ENCODE measurements at places on chromosomes 3 and 15. TPM values are rescaled to one million over a fixed set of nuclear protein-coding genes. Genes with fewer than 3 reads are reported as not detected.

DNA sequence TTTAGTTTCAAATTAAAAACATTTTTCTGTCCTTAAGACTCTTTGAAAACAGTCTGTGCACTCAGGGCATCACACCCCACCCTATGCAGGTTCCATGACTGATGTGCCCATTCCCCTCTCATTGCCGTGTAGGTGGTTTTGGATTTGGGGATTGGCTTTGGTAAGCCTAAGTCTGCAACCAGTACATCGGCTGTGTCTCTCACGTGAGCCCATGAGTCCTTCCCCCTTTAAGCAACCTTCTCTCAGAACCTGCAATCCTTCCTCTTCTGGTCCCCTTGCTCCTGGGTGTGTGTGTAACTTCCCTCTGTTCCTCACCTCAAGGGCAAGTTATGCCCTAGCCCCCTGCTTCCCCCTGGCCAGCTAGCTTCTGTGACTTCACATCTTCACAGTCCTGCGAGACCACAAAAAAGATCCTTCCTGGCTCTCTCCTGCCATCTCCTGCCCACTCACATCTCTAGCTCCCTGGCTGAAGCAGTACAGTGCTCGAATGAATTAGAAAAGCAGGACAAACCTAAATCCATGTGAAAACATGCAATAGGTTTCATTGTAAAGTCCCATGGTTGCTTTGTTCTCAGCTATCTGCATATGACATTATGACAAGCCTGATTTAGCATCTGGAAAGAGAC lies 126.7 kb downstream of the UACA start:
- no peaks in the 10 kb centered on the region for H3K36me3 ChIP-seq
- H3K4me3 ChIP-seq, result no peak overlapping the region
- DNase-seq, result no peak
- H3K27ac ChIP-seq, result no peak overlapping the region
- H3K27me3 ChIP-seq, result peaks cover 22% of the 10 kb centered on the region

DNA sequence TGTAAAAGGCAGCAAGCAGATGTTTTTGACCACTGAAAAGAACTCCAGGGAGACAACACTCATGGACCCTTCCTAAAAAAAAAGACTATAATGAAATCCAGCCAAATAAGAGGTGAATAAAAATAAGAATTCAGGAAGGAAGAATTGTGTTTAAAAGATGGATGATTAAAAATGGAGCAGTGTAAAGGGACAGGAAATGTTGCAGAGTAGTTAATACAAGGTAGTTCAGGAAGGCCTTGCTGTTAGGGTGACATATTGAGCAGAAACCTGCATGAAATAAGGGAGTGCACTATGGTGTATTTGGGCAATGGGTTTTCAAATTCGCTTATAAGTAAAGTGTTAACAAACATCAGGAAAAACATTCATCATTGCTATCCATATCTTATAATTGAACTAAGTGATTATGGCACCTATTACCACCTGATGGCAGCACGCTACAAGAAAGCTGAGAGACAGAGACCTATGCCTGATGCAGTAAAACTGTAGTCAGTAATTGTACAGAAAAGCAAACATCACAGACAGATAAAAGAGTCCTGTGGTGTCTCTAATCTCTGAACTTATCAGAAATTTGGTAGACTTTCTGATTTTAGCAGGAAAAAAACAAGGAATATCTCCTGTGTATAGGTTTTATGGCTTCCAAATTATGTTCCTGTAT lies 5.8 kb upstream of the DBR1 start:
- no peak overlapping the region for H3K27ac ChIP-seq
- no peak overlapping the region for H3K4me3 ChIP-seq
- H3K36me3 ChIP-seq, result no peaks in the 10 kb centered on the region

GRCh38 chr3:179172546-179172945 lies 24.4 kb downstream of the PIK3CA start:
- H3K27ac ChIP-seq, result no peak overlapping the region
- H3K36me3 ChIP-seq, result peaks cover 3% of the 10 kb centered on the region
- peaks cover 43% of the 10 kb centered on the region for H3K4me1 ChIP-seq
- DNase-seq, result no peak
- H3K4me3 ChIP-seq, result no peak overlapping the region

GRCh38 chr3:3625544-3626271 lies 173.5 kb upstream of the LRRN1 start:
- no peaks in the 10 kb centered on the region for H3K27me3 ChIP-seq
- H3K27ac ChIP-seq, result no peak overlapping the region
- no peaks in the 10 kb centered on the region for H3K36me3 ChIP-seq
- DNase-seq, result no peak

DNA sequence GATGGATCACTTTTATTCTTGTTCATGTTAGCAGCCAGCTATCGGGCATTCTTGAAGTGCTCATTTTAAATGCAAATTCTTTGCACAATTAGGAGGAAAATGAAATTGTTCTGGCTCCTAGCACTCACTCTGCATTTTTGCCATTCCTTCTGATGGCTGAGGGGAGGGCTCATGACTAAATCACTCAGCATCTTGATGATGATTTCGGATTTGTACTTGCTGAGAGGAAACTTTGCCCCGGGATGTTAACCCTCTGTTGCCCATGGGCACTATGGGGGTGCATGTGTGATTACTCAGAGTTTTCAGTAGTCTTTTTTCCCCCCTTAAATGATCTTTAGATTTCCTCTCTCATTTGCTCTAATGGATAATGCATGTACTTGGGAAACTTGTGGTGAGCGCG lies 299.6 kb upstream of the C2CD4B start:
- peaks cover 9% of the 10 kb centered on the region for H3K27me3 ChIP-seq
- no peak for DNase-seq
- no peak overlapping the region for H3K27ac ChIP-seq
- H3K36me3 ChIP-seq, result no peaks in the 10 kb centered on the region

DNA sequence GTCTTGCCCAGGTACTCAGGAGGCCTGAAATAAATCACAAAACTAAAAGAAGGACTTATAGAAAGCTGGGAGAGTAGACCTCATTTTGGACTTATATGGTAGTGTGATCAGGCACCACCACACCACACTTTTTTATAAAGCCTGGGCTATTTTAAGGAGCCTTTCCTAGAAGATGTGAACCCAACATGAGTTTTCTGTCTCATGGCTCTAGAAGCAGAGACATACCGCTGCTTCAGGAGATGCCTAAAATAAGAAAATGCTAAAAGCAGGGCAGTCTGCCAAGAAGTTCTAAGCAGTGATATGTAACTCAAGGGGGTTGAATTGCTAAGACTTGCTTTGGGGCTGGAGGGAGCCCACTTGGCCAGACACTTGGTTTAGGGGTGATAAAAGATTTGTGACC lies 49.6 kb downstream of the SUMF1 start:
- no peak overlapping the region for H3K4me3 ChIP-seq
- H3K36me3 ChIP-seq, result no peaks in the 10 kb centered on the region
- H3K27ac ChIP-seq, result no peak overlapping the region
- H3K4me1 ChIP-seq, result no peaks in the 10 kb centered on the region

DNA sequence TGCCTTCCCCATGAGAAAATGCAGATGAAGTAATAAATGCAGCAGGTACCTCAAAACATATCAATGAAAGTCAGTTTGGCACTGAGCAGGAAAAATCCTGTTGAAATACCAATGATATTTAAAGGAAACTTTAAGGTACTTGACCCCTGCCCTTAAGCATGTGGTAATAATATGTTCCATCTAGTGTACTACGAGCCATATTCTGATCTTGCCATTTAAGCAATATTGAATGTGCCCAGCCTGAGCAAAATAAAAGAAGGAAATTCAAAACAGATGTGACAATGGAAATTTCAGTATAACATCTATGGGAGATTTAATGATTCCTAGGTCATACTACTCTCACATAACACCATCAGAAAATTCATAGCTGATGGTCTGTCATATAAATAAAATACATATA lies 191.8 kb upstream of the CGNL1 start:
- H3K4me3 ChIP-seq, result no peak overlapping the region
- H3K4me1 ChIP-seq, result peaks cover 2% of the 10 kb centered on the region
- no peak overlapping the region for H3K27ac ChIP-seq
- DNase-seq, result no peak

DNA sequence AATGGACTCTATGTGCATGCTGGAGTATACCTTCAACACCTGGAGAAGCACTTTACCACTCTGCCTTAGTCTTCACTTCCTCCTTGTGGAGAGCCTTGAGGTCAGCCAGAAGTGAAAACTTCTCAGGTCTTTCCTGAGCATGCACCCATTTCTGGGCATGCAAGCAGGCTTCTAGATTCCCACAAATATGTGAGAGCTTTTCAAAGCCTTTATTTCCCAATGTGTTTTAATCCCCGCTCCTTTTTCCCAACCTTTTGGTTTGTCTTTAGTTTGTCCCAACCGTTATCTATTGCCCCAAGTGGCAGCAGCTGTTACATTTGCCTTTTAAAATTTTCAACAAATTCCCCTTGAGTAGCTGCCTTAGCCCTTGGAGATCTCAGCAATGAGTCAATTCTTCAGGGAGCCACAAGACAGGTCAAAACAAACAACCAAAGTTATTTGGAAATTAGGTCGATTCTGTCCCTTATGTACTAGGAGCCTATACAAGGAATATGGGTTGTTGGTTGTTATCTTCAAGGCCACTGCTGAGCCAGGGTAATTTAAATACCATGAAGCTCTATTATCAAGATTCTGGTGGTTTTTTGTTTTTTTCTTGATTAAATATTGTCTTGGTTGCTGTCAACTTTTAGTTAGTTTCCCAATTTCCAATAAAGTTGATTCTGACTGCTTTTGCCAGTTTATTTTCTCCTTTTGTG lies 44.4 kb downstream of the LSM3 start:
- H3K27ac ChIP-seq, result no peak overlapping the region
- H3K4me1 ChIP-seq, result no peaks in the 10 kb centered on the region
- DNase-seq, result no peak
- peaks cover 2% of the 10 kb centered on the region for H3K36me3 ChIP-seq
- peaks cover 6% of the 10 kb centered on the region for H3K27me3 ChIP-seq

DNA sequence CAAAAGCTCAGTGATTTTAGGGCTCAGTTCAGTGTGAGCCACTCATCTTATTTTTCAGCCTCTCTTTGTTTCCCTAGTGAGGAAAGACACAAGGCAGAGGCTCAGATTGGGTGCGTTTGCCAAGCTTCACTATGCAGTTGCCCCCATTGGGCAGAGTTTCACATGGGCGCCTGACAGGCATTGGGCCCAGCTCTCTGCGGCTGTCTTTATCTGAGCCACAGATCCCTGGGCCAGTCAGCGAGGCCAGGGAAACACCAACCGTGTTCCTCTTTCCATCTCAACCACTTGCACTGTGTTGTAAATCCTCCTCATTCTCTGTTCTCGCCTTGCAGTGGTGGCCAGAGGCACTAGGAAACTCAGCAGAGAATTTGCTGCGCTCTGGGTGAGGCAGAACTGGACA lies 10.8 kb downstream of the ESYT3 start:
- peak overlapping the region; percentile 28 for H3K27ac ChIP-seq
- DNase-seq, result no peak
- no peak overlapping the region for H3K4me3 ChIP-seq
- H3K4me1 ChIP-seq, result no peaks in the 10 kb centered on the region

DNA sequence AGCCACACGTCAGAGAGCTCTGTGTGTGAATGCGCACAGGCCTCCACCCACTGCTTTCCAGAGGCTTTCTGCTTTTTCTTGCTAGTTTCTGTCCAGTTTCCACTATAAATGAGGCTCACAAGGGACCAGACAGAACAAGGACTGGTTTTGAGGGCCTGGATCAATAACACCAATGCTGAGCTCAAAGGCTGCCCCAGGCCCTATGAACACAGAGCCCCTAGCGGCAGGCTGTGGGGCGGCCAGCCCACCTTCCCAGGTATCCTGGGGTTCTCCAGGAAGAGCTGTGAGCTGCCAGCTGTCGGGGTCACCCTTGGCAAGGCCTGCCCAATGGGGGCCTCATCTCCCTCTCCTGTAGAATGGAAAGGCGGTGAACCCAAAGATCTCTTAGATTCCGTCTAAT lies 2.2 kb upstream of the ITIH3 start:
- H3K27ac ChIP-seq, result no peak overlapping the region
- no peaks in the 10 kb centered on the region for H3K36me3 ChIP-seq
- no peaks in the 10 kb centered on the region for H3K27me3 ChIP-seq
- H3K4me1 ChIP-seq, result no peaks in the 10 kb centered on the region
- H3K4me3 ChIP-seq, result no peak overlapping the region
- no peak for DNase-seq

GRCh38 chr15:72176159-72176558 lies 21.4 kb downstream of the GRAMD2A start:
- no peak overlapping the region for H3K27ac ChIP-seq
- H3K36me3 ChIP-seq, result peaks cover 1% of the 10 kb centered on the region
- H3K4me3 ChIP-seq, result no peak overlapping the region
- DNase-seq, result no peak
- H3K27me3 ChIP-seq, result peaks cover 16% of the 10 kb centered on the region
- H3K4me1 ChIP-seq, result peaks cover 3% of the 10 kb centered on the region

DNA sequence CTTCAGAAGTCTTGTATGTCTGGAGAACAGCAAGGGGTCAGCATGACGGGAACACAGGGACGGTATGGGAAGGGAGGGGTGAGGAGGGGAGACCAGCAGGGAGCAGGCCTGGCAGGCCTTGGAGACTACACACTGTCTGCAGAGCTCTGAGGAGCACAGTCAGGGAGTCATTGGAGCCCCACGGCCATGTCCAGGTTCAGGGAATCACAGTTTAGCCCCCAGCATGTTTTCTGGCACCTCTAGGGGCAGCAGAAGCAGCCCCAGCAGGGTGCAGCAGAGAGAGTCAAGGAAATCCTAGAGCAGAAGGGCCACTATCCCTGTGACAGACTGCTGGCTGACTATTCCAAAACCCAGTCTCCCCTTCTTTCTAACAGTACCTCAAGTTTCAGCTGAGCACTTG lies 3.2 kb downstream of the LAMP3 start:
- DNase-seq, result no peak
- H3K36me3 ChIP-seq, result no peaks in the 10 kb centered on the region
- H3K27me3 ChIP-seq, result no peaks in the 10 kb centered on the region
- no peak overlapping the region for H3K4me3 ChIP-seq
- no peak overlapping the region for H3K27ac ChIP-seq
- peaks cover 13% of the 10 kb centered on the region for H3K4me1 ChIP-seq

DNA sequence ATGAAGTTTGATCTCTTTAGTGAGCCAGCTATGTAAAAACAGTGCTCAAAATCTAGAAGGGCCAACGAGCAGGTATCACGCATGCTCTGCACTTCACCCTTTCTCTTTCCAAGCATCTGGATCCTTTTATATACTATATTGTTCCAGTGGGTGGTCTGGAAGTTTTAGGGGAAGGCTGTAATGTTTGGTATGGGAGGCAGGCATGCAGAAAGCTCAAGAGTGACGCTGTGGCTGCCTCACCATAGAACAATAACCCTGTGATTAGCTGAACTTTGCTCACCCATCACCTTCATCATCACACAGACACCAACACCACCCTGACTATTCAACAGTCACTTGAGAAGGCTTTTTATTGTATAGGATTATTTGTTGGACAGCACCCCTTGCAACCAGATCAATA lies 81.6 kb downstream of the FBN1 start:
- no peaks in the 10 kb centered on the region for H3K36me3 ChIP-seq
- H3K27me3 ChIP-seq, result peaks cover 10% of the 10 kb centered on the region
- H3K27ac ChIP-seq, result no peak overlapping the region
- DNase-seq, result no peak
- no peaks in the 10 kb centered on the region for H3K4me1 ChIP-seq

- no peaks in the 10 kb centered on the region for H3K36me3 ChIP-seq
- H3K4me1 ChIP-seq, result no peaks in the 10 kb centered on the region
- no peak for DNase-seq
- H3K4me3 ChIP-seq, result no peak overlapping the region
- no peak overlapping the region for H3K27ac ChIP-seq
These were observed 8.4 kb upstream of the EHD4 start for GRCh38 chr15:41980654-41981323.

The BFSP2 gene
- not detected for polyA plus RNA-seq

The ARHGAP11A gene
- 2.0 TPM for polyA plus RNA-seq

The ADGRG7 gene
- polyA plus RNA-seq, result not detected

The RETNLB gene
- polyA plus RNA-seq, result not detected

The CD96 gene
- polyA plus RNA-seq, result 265 TPM

The CGGBP1 gene
- 97.2 TPM for polyA plus RNA-seq

The COPS2 gene
- 32.4 TPM for polyA plus RNA-seq

The PEX5L gene
- polyA plus RNA-seq, result 0.03 TPM

The DUOX2 gene
- polyA plus RNA-seq, result not detected

The C3orf85 gene
- polyA plus RNA-seq, result not detected

The LIPH gene
- not detected for polyA plus RNA-seq

Data from naive thymus-derived CD8-positive, alpha-beta T cell (primary cell).